Stimulated activated CD8-positive, alpha-beta memory T cell treated with anti-CD3 and anti-CD28 coated beads, Interleukin-7, amount 100 ng/mL, for 1 hour (primary cell): ENCODE measurements at places on chromosomes 6 and 20.

DNA sequence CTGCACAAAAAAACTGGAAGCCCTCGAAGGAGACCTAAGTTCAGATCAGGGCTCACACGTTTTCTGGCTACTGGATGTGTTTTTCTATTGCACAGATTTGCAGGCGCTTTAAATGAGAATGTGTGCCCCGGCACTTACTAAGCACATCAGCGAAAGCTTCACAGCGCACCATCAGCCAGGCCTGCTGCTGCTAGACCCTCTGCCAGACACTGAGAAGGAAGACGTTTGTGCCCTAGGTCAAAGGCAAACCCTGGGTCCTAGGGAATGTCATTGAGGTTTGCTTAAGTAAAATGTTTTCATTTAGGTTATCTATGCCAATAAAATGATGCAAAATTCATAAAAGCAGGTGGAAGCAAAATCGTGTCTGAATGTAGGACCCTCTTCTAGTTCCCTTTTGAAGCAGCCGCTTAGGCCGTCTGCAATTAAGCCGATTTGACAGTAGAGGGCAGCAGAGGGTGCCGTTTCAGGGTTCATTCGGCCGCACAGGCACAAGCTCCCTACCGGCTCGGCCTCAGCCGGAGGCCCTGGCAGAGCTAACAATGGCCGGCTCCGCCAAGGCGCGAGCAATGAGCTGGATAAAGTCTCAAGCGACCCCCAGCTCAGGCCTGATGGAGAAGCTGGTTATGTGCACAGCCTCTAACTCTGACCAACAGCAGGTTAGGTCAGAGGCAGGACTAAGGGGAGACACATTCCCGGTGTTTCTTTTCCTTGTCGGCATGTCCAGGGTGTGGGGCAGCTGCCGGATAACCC is 107.2 kb upstream of the FOXA2 start:
- DNase-seq = peak; percentile 6

DNA sequence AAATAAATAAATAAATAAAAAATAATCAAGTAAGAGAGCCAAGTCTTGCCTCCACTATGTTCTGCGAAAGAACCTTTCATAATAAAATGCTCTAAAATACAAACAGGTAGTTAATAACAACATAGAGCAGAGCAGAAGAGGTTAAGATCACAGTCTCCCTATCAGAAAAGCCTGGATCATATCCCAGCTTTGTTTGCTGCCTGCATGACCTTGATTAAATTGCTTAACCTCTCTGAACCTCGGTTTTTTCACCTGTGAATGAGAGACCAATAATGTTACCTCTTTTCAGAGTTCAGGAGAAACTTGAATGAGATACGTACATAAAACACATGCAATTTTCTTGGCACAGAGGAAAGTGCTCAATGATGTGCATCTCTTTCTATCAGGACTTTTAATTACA is 44.4 kb downstream of the ARHGAP18 start:
- DNase-seq = no peak

DNA sequence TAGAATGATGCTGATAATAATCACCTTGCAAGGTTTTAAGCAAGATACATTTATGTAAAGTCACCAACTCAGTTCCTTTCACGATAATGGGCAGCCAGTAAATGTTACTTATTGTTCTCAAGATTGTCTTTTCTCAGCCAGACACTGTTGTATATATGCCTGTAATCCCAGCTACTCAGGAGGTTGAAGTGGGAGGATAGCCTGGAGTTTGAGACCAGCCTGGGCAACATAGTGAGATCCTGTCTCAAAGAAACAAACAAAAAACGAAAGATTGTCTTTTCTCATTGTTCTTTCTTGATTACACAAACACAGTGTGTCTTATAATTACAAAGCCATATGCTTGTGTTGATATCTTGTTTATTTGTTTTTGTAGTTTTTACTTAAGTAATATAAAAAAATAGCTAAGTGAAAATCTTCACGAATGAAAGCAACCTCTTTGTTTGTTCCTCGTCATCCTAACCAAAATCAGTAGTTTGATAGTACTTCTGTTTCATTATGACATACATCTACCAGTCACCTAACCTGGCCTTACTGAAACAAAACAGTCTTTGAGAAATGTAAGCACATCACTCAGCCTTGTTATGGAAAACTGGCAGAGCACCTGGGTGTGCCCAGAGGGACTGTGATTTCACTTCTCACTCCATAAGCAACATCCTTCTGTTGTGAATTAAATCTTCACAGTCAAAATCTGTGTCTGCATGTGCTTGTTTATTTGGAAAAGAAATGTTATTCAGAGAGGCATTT is 436.2 kb upstream of the SOX4 start:
- DNase-seq = no peak

GRCh38 chr6:66499851-66500250 is 792.8 kb upstream of the EYS start:
- DNase-seq = no peak

DNA sequence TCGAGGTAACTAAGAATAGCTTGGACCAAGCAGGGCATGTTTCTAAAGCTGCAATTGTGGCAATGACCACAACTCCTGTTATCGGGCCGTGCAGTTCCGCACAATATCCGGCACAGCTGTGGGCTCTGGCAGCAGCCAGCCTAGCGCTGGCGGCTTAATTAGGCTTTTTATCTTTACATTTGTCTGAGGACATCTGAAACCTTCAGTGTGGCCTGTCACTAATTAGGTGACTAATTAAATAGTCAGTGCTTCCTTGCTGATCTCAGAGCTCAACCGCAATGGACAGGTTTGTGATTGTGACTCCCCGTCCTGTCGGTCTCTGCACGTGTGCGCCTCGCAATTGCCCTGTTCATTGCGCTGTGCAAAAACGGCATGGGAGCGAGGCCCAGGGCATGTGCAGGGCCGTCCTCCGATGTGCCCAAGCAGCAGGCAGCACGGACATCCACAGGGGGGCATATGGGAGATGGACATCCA is 134.8 kb upstream of the INSM1 start:
- DNase-seq = no peak

DNA sequence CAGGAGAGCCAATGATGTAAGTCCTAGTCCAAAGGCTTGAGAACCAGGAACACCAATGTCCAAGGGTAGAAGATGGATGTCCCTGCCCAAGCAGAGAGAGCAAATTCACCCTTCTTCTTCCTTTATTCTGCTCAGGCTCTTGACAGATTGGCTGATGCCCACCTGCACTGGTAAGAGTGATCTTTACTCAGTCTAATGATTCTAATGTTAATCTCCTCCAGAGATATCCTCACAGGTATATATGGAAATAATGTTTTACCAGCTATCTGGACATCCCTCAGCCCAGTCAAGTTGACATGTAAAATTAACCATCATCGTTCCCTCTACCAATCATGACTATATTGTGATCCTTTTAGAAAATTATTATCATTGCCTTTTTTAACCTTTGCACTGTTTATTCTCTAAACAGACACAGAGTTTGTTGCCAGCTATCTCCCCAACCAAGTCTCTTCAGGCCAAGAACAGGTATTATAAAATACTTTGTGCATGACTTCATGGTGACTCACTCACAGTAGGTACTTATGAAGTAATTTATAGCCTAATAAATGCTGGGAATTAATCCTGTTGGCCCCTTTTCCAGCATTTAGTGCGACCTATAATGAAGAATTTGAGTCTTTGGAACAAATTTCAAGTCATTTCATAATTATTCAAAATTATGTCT is 26.2 kb upstream of the TSHZ2 start:
- DNase-seq = no peak

DNA sequence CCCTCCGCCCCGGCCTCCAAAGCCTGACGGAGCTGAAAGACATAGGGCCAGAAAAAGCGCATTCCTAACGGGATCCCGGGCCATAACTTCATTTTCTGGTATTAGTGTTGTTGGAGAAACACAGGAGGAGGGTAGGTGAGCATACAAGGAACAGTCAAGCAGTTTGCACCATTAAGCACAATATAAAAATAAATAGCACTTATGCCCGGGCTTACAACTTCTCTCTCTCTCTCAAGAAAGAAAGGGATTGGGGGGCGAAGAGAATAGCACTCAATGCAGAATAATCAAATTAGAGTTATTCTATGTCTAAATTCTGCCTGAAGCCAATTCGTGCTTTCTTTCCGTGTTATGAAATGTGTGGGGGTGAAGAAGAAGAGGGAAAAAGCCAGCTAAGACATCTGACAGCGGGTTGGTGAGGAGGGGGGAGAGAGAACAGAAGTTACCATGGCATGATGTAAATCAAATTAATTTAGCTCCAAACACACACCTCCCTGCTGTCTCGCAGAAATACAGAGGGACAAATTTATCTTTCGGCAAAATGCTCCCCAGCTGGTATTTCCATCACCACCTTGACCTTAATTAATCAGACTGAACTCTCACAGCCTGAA is 508 bp upstream of the METTL24 start:
- no peak for DNase-seq

GRCh38 chr6:44135173-44135758 is 7.9 kb downstream of the TMEM63B start:
- no peak for DNase-seq

DNA sequence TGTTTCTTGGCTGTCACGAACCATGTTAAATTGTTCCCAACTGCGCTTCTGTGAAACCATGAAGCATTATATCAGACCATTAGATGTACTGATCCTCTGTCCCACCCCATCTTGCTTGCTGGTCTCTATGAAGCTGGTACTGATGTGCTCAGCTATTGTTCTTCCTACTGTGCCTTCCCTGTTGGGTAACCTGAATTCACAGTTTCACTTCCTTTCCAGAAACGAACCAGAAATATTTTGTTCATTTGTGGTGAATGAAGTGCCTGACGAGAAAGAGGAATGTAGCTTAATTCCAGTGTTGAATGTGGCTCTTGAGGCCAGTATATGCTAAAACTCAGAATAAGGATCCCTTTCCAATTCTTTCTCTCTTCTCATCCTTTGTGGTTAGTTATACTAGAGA is 58.1 kb upstream of the SNAP91 start:
- DNase-seq = no peak

- DNase-seq = no peak
Measured at GRCh38 chr6:3808759-3809514, 40.2 kb upstream of the FAM50B start.

DNA sequence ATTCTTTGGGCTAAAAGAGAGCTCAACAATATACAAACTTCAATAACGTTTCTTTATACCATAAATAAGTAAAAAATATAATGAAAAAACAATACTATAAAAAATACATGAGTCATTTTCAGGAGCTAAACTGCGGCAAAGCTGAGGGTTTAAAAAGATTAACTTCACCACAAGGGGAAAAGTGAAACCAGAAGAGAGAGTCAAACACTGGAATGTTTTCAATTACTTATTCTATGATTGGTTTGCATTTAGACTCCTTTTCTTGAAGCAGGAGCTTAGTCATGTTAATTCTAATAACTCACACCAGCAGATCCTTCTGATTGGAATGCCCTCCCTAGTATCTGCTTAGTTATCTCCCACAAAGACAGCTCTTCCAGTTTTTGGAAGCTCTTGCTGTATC is 627.3 kb downstream of the UTRN start:
- no peak for DNase-seq

DNA sequence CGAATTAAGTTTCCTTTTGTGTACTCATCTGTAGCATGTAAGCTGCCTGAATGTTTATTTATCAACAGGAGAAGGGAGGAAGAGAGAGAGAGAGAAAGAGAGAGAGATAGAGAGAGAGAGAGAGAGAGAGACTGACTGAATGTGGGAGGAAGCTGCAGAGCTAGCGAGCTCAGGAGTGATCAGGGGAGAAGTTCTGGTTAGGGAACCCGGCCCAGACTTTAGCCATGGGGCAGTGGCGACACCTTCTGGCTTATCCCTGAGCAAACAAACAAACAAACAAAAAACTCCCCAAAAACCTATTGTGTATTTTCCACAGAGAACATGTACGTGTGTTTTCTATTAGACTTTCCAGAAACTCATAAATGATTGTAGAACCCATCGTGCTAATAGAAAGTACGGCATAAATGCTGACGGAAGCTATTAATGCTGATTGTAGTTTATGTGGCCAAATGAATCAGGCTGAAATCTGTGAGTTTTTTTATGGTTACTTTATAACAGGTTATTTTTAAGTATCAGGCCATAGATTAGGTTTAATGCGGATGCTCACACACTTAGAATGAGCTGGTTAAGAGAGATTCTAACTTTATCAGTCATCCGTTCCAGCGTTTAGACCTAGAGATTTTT is 92.8 kb downstream of the CLIC5 start:
- peak; percentile 4 for DNase-seq

GRCh38 chr6:164409309-164410009 is 899.9 kb downstream of the C6orf118 start:
- no peak for DNase-seq

GRCh38 chr20:41408156-41408794 is 41.7 kb upstream of the EMILIN3 start:
- DNase-seq = no peak

GRCh38 chr6:64220801-64221200 is 585.2 kb downstream of the PHF3 start:
- no peak for DNase-seq

- no peak for DNase-seq
Measured at GRCh38 chr6:144585217-144585814, 300.2 kb downstream of the UTRN start.

DNA sequence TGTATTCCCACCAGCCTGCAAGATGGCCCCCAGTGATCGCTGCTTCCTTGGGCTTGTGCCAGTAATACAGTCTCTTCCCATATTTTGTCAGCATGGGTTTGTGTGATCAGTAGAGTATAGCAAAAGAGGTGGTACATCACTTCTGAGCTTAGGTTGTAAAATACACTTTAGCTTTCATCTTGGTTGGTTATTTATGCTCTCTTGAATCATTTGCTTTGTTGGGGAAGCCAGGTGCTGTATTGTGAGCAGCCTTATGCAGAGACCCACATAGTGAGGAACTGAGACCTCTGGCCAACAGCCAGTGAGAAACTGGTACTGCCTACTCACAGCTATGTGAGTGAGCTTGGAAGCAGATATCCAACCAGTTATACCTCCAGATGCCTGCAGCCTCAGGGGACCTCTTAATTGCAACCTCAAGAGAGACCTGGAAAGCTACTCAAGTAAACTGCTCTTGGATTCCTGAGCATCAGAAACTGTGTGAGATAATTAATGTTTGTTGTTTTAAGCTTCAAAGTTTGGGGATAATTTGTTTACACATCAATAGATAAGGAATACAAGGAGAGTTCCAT is 229.3 kb downstream of the FARS2 start:
- DNase-seq = no peak

GRCh38 chr6:110652520-110652919 is 162.7 kb downstream of the CDK19 start:
- DNase-seq = no peak

DNA sequence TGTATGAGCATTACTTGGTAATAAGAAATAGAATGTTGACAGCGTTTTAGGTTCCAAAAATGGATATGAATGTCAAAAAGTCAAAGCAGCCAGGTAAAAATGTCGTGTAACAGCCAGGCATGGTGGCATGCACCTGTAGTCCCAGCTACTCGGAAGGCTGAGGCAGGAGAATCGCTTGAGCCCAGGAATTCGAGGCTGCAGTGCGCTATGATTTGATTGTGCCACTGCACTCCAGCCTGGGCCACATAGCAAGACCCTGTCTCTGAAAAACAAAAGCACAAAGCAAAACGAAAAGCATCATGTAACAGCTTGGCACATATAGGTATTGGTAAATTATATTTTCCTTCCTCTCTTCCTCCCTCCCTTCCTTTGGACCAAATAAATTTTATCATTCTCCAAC is 16.2 kb upstream of the FOXP4 start:
- no peak for DNase-seq

GRCh38 chr6:83781506-83781905 is 71.7 kb upstream of the RIPPLY2 start:
- no peak for DNase-seq
